ENCODE measurements at places on chromosomes 5 and 9.

DNA sequence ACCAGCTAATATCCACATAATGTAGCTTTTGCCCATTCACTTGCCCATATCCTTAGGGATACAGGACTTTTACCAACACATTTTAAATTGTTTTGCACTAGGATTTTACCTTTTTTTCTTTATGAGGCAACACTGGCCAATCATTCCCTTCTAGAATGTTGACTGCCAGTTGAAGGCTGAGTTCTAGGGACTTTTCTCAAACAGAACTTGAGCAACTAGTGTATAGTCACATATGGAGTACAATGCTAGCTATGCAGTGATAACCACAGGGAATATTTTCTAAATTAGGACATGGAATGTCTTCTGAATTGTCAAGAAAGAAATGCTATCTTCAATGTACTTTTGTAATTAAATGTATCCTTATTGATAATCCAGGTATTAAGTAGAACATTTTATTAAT lies 133.6 kb downstream of the OXCT1 start:
- DNase-seq = no peak

GRCh38 chr5:150000256-150000989 lies at the start of the genes HMGXB3 and TIGD6:
TSS of gene HMGXB3 (plus strand) at chr5:150000739. CDS start at chr5:150004853, 4,114 bp downstream.
TSS of gene TIGD6 (minus strand) at chr5:150000654. CDS start at chr5:149996348, 4,306 bp downstream.
- peak; percentile 97 for DNase-seq

GRCh38 chr9:35035851-35036701 lies 36.3 kb downstream of the VCP start:
- DNase-seq = peak; percentile 46

DNA sequence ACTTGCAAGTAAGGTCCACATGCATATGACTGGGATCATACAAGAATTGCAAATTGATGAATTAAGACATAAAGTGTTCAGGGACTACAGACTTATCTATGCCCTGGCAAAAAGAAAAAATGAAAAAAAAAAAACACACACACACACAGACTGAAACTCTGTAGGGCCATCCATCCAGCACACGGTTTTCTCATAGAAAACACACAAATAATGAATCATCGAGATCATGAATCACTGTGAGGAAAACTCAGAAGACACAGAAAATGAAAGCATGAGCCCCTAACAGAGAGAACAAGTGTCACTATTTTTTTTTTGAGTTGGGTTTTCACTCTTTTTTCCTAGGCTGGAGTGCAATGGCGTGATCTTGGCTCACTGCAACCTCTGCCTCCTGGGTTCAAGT lies 185.2 kb downstream of the IRX2 start:
- DNase-seq = no peak

DNA sequence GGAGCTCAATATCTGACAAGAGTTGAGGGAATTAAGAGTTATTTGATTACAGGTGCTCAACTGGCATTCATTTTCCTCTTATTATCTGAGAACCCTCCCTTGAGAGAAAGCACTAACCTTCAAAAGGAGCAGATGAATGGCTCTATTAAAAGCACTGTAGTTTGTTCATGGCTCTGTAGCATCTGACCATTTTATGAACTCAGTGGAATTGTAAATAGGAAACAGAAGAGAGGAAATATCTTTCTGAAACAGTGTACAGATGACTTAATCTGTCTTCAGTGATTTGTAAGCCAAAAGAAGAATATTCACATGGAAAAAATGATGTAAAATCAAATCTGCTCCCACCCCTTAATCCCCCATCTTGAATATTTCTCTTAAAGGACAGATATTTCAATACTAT lies 810.4 kb upstream of the GRAMD2B start:
- peak; percentile 41 for DNase-seq

- DNase-seq = no peak
Observed at GRCh38 chr5:59786334-59786805, 107.2 kb downstream of the PDE4D start.

GRCh38 chr9:133771486-133772482 lies 33.6 kb upstream of the SARDH start:
- no peak for DNase-seq

DNA sequence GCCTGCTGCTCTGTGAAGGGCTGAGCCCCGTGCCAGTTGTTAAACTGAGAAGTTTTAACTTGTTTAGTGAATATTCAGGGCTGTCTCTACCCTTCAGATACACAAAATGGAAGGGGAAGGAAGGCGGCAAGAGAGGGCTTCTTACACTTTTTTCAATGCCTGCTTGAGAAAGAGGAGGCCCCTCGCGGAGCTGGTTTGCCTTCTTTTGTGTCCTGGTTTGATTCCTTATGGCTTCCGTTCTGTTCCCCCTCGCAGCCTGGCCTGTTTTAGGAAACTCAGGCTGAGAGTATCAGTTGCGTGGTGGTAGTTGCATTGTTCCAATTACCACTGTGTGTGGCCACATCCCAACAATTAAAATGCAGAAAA lies 1.0 kb downstream of the FAM53C start:
- DNase-seq = peak; percentile 60

- DNase-seq = no peak
Observed at GRCh38 chr5:42886635-42887034, 74.9 kb upstream of the SELENOP start.

DNA sequence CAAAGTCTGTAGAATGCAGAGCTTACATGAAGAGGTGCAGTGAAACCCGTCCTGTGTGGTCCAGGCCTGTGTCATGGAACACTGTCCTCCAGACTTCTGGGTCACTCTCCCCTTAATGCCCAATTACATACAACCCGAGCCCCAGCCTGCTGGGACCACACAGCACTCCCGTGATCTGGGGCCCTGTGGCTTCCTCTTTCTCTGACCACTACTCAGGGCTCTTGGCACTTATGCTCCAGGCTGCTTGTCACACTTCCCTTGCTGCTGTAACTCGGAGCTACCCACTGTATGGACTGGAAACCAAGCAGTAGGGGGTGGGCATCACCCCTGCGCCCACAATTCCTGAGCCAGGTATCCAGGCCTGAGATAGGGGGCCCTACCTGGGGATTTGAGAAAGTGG lies 10.3 kb upstream of the IL3 start:
- no peak for DNase-seq

DNA sequence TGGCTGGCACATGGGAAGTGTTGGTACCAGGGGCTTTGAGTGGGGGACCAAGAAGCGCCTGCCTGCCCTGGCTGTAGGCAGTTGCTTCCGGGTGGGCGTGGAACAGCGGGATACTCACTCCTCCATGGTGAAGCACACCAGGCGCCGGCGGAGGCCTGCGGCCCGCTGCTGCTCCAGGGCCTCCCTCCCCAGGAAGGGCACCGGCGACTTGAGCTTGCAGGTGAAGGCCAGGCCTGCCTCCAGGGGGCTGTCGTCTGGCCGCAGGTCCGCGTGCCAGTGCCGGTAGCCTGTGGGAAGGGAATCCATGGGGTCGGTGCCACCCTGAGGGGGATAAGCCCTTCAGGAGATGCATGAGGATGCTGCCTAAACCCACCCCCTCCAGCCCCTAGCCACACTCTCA lies 34.3 kb downstream of the DBH start:
- no peak for DNase-seq

- no peak for DNase-seq
Observed at GRCh38 chr5:159091596-159092331, 8.0 kb downstream of the EBF1 start.

- DNase-seq = no peak
Observed at GRCh38 chr5:5719292-5719691, 296.8 kb downstream of the ICE1 start.

- no peak for DNase-seq
Observed at GRCh38 chr9:87717456-87717855, 8.5 kb upstream of the CTSL start.

DNA sequence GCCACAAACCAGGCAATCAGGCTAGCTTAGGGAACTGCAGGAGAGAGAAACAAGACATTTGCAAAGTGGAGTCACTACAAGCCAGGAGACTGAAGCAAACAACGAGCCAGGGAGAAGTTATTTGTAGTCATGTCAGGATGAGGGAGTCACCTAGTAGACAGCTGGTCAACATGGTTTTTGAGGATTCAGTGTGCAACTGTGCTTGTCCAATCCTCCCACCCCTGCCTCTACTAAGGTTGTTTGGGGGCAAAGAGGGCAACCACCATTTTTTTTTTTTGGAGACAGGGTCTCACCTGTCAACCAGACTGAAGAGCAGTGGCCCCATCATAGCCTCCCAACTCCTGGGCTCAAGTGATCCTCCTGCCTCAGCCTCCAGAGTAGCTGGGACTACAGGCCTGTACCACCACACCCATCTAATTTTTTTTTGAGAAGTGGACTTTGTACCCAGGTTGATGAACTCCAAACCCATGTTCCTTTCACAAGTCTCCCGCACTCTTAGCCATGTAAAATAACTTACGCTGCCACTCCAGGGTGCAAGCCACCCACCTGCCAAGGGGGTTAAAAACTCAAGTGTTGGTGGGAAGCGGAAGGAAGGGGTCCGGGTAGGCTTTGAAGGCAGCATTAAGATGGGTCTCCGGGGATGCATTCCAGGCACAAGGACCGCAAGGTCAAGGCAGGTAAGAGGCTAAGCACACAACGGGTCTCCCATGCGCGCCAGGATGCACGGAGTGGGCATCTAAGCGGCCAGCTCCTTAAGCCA lies 995 bp downstream of the RPL35 start:
- DNase-seq = no peak

DNA sequence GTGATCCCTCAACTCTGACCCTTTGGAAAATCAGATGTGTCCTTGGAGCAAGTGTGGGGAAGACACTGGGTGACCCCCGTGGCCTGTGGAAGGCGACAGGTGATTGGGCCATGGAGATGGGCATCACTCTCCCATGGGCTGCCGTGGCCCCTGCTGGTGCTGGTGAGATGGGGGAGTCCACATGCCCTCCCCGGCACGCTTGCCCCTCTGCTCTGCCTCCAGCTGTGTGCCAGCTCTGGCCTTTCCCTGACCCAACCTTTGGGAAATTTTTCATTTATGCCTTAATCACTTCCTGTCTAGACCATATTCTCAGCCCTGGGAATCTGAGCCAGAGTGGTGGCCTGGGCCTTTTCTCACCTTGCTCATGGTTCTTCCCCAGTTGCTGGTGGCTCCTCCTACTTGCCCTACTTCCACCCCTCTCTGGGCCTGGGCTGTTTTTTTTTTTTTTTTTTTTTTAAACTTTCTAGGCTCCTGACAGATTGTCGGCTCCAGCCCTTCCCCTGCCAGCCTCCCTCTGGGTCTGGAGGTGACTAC lies 56.6 kb downstream of the RGS3 start:
- DNase-seq = no peak

GRCh38 chr5:65462139-65462705 lies 19.5 kb downstream of the ADAMTS6 start:
- no peak for DNase-seq

DNA sequence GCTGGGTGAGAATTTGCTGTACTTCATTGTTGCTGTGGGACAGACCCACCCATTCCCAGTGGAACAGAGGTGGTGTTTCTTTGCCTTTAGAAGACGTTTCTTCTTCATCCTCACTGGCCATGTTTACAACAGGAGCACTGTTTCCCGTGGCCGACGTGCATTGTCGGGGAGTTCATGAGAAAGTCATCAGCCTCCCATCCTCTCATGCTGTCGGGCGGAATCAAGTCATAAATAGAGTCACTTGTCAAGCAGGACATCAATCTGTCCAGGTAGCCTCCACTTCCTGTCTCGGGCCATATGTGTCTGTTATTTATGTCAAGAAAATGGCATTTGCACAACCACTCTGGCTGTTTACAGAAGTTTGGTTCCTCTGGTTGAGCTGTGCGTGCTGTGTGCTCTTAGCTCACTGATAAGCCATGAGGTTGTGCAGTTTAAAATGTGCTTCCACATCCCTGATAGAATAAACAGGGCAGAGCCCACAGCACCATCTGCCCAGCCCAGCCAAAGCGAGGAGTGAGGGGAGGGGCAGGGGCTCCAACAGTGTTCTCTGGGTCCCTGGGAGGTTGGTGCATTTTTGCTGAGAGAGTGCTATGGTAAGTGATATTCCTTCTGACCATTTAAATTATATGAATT lies 401.9 kb upstream of the IRX2 start:
- no peak for DNase-seq

- no peak for DNase-seq
Observed at GRCh38 chr5:148033134-148033533, 30.6 kb upstream of the SPINK5 start.

GRCh38 chr5:16596581-16596940 lies 20.2 kb downstream of the RETREG1 start:
- no peak for DNase-seq

DNA sequence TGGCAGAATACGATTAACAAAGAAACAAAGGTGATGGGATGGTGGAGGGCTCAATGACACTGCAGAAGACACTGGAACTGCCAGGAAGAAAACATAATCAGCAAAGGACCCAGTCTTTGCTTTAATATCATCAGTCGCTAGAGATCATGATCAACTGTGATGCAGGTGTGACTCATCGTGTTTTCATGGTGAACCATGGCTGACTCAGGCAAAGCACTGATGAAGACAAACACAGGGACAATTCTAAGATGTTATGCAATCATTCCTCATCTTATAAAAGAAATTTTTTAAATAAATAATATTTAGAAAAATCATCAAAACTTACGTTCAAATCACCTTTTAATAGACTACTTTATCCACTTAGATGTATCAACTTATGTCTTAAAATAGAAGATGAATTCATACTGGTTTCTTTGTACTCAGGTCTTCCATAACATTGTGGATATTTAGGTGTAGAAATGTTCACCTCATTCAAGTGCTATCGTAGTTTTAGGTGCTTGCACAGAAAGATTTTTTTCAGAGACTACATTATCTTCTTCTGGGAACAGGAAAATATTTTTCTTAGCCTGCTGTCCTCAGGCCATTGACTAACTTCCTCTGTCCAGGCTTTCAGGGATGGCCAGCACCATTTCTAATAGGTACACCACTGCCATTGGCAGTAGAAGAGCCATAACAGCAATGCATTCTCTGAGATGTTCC lies 673.4 kb upstream of the MEF2C start:
- DNase-seq = no peak

DNA sequence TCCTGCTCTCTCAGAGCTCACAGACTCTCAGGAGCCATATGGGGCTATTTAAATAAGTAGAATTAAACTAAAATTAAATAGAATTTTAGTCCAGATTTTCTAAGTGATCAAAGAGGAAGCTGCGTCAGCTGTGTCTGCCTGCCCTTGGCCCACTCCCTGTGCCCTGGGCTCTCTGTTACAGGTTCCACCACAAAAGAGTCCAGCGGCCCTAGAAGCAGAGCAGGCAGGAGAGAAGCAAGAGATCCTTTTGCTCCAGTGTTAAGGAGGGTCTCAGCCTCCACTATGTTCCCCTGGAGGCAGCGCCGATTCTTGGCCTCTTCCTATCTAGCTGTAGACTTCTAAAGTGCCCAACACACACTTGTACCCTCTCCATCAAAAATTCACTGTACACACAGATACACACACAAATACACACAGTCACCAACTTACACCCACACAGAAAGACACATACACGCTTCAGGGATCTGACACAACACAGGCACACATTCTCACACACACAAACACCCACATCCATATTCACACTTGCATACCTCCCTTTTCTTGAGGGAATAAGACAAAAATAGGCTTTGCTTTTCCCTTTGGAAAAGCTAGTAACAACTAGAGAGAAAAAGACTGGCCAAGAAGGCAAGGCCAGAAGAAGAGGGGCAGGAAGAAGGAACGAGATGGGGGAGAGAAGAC lies 5.5 kb upstream of the TNIP1 start:
- DNase-seq = no peak
